ENCODE measurements at places on chromosomes 2 and 18. TPM values are rescaled to one million over a fixed set of nuclear protein-coding genes. Genes with fewer than 3 reads are reported as not detected.

GRCh38 chr2:63942788-63943187, 76.4 kb downstream of the VPS54 start:
- no peak for DNase-seq

DNA sequence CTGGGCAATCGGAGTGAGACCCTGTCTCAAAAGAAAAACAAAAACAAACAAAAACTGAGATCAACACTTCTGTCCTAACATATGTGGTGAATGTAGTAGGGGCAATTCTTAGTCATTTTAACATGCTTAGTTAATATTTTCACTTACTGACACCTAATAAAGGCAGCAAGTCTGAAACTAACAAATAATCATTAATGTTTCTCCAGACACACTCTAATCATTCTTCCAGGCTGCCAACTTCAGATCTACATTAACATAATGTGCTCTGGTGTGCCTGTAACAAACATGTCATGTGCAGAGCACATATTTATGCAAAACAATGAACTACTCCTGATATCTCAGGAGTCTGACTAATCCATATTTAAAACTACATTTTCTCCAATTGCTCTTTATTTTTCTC, 6.0 kb downstream of the KRCC1 start:
- no peak for DNase-seq

DNA sequence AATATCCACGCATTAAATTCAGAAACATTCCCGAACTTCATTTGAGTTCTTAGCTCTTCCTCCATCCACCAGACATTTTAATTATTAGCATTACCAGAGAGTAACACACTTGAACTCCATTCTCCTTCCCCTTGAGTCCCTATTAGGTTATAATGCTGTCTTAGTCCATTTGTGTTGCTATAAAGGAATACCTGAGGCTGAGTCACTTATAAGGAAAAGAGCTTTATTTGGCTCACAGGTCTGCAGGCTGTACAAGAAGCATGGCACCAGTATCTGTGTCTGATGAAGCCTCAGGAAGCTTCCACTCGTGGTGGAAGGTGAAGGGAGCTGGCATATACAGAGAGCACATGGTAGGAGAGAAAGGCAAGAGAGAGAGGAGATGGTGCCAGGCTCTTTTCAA, 25.4 kb downstream of the TBC1D8 start:
- no peak for DNase-seq

DNA sequence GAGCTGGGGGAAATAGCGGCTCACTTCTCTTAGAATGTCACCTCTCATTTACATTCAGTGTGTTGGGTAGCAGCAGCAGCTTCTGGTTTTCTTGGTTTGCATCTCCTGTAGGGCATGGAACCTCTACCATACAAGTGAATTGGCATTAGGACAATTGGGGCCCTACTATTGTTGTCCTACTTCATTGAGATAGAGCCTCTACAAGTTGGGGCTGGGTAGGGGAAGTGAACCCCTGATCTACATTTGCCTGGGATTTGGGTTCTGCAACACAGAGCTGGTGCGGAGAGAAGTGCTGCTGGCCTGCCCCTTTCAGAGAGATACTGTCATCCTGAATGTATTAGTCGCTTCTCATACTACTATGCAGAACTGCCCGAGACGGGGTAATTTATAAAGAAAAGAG, 391.6 kb upstream of the HS6ST1 start:
- DNase-seq = no peak

DNA sequence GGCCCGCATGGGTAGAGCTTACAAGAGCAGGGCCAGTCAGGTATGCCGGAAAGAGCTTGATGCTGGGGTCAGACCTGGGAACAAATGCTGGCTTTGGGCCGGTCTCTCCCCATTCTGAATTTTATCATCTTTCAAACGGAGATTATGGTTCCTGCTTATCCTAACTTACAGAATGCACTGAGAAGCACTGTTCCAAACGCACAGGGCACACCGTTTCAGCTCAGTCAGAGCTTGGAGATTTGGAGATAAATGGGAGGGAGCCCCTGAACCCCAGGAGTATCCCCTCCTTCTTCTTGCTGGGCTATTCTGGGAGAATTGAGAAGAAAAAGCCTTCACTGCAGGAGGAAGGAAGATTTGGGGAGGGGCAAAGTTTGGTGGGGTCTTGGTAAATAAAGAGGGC, 169.4 kb downstream of the DDX1 start:
- DNase-seq = no peak

- DNase-seq = peak; percentile 17
Measured at GRCh38 chr2:97267411-97268074, 154.6 kb downstream of the ANKRD36 start.

GRCh38 chr2:144470334-144470733, 49.6 kb downstream of the ZEB2 start:
- DNase-seq = no peak

DNA sequence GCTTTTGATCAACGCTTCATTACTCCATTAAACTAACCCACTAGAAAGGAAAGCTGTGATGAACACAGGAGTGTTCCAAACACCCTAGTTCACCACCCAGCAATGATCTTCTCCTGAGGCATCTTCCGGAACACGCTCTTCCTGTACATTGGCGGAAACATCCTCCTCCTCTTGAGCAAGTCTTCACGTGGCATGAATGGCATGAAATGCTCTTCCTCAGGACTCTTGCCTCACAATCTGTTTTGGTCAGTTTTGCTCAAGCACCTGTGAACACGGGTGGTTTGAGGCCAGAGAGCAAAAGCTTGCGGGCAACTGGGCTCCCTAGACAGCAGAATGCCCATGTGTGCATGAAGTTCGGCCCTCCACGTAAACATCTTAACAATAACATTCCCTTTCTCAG, 734.2 kb upstream of the SALL3 start:
- no peak for DNase-seq

- no peak for DNase-seq
Measured at GRCh38 chr2:187403568-187404260, 44.3 kb downstream of the CALCRL start.

DNA sequence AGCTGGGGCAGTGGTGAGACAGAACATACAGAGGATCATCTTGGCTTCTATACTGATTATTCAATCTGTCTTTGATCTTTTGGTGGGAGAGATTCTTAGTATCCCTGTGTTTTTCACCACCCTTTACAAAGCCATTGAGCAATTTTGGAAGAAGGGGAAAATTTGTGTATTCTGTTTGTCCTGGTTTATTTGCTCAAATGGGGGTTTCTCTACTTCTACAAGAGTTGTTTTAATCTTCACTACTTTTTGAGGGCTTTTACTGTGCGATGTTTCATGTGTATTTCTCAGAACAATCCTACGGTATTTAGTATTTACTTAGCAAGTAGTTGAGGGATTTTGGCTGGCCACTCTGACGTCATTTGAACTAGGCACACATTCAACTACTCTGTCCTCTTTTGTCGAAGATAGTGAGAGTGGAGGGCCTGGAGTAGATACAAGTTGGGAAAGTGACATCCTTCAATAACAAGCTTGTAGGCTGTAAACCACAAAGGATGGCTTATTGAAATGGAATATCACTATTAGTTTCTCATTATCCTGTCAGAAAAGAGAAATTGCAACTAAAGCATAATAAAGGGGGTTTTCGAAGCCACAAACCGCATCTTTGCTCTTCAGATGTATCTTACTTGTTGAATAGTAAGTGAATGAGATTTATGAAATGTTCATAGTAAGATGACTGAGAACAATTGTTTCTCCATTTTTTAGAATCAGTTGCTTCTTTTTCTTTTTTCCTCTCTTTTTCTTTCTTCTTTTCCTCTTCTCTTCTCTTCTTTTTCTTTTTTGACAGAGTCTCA, 24.8 kb downstream of the FMNL2 start:
- DNase-seq = no peak

DNA sequence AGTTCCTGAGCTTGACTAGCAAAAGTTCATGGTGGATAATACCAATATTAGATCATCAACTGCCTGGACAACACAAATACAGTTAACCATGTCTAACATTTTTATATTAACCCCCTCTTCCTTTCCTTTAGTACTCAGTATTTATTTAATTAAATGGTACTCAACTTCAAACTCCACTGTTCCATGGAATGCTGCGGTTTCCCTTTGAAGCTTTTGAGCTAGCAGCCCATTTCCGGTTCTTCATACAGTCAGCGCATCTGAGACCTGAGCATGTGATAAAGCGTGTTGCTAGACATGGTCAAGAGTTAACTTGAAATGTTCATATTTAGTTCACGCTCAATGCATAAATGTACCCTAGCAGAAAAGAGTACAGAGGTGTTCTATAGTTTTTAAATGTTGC, 278.4 kb downstream of the ALPK2 start:
- no peak for DNase-seq

DNA sequence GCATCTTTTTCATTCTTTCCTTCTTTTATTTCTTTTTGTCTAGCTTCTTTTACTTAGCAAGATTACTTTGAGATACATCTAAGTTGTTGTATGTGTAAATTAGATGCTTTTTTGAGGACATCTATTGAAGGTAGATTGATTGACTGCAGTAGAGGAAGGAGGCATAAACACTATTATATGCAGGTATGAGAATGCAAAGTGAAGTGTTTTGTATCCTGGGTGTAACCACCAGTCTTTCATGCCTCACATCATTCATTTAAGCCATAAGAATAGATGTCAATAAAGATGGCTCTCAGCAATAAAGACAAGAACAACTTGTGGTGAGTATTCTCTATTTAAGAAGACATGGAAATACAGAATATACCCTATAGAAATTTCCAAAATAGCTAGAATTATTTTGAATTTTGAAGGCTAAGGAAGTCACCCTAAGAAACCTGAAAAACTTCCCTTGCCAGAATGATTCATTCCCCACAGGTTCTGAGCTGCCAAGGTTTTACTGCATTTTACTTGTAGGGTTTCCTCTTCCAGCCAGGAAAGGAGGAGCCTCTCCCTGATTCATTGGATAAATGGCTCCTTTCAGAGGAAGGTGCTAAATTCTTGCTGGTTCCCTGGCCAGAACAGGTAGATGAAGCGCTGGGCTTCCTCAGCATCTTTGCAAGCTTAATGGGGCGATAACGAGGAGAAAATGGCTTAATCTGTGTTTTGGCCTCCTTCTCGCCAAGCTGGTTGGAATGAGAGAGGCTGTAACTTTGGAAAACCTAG, 279.8 kb upstream of the SLC14A2 start:
- no peak for DNase-seq

DNA sequence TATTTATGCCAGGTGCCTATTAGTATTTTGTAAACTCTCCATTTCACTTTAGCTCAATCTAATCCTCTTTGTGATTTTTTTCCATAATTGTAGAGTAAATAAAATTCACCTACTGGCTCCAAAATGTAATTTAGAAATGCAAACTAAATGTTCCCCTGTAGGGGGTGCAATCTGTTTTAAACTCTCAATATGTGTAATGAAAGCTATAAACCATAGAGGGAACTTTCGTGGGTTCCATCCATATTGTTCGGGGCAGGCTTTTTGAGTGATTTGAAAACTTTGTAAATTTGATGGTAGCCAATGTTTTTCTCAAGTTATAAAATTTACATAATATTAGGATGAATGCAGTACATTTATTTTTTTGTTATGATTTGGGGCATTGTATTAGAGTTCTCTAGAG, 49.4 kb downstream of the TSPYL6 start:
- no peak for DNase-seq

DNA sequence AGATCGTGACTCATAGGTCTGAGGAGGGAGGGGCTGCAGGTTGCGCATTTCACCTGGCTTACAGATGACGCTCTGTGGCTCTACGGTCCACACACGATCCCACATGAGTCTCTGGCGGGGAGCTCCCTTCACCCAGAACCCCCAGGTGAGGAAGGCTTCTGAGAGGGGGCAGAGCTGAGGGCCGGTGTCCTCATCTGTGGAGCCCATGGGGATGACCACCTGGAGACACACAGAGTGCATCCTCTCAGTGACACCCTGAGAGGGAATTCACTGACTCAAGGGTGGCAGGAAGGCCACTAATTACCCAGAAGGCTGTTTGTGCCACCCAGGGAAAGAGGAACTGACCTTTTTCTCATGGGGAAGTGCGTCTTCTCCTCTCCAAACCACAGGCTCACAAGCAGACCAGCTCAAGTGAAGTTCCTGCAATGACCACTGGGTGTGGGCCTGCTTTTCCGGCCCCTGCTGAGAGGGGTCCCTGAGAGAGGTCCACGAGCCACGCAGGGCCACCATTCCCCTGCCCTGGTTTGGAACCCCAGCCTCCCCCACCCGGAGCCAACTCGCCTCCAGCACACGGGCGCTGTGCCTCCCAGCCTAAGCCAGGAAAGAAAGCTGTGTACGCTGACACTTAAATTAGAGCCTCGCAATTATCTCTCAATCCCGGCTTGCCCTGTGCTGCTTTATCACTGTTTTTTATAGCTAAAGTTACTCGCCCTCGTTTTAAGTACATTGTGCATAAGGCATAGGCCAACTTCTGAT, 114.1 kb downstream of the BCL11A start:
- peak; percentile 27 for DNase-seq

GRCh38 chr2:200259577-200259957, 46.9 kb upstream of the SPATS2L start:
- no peak for DNase-seq

DNA sequence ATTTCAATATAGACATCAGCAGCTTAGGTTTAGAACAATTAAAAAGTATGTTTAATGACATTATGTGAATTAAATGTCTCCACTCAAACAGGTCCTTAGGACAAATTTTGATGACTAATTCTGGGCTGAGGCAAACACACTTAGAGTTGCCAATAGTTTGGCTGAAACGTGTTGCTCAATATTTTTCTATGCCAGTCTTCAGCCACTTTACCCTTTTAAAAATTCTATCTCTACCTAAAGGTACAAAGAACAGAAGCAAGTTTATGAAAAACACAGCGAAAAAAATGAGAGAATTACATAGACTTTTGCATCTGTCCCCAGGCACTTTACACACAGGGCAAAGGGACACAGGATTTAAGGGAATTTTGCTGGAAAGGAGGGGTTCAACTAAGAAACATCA, 4.5 kb downstream of the IDH1 start:
- DNase-seq = no peak

- no peak for DNase-seq
Measured at GRCh38 chr2:166625670-166626069, 131.6 kb upstream of the SCN7A start.

DNA sequence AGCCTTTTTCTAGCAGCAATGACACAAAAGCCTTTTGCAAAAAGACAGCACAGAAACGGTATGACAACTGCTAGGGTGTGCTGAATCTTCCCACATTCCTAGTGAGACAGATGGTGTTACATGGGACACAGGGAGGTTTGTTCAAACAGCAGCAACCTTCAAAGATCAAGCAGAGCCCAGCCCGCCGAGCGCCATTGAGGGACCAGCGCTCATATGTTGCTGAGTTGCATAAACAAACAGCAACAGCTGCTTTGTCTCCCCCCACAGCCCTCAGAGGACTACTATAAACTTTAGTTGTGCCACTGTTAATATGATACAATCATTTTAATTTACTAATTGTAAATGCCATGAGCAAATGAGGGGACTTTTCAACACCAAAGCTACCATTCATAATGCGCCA, 117.7 kb downstream of the ZEB2 start:
- DNase-seq = no peak

The VWA3B gene
- 2.5 TPM for total RNA-seq
